ENCODE measurements at places on chromosomes 16 and 17.

DNA sequence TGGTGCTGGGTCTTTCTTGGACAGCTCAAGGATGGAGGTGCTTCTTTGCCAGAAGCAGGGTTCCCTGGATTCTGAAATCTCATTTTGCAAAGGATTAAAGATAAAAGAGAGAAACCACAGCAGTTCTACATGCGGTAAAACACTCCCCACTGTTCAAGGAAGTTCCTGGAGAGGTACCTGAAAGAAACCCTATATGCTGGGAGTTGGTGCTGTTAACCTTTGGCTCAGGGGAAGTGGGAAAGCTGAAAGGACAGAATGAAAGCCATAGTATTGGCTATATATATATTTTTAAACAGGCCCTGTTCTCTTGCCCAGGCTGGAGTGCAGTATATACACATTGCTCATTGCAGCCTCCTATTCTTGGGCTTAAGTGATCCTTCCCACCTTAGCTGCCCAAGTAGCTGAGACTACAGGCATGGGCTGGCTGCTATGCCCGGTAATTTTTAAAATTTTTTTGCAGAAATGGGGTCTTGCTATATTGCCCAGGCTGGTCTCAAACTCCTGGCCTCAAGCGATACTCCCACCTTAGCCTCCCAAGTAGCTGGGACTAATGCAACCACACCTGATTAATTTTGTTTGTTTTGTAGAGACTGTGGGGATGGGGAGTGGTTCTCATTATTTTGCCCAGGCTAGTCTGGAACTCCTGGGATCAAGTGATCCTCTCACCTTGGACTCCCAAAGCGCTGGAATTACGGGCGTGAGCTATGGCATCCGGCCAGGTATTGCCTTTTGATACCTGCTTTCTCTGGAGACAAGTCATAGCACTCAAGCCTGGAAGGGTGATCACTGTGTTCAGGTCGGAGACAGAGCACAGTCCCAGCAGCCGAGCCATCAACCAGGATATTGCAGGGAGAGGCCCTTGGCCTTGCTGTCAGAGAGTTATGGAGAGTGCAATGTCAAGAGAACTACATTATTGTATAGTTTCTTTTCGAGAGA, 55.2 kb downstream of the MSI2 start:
- DNase-seq, result no peak

DNA sequence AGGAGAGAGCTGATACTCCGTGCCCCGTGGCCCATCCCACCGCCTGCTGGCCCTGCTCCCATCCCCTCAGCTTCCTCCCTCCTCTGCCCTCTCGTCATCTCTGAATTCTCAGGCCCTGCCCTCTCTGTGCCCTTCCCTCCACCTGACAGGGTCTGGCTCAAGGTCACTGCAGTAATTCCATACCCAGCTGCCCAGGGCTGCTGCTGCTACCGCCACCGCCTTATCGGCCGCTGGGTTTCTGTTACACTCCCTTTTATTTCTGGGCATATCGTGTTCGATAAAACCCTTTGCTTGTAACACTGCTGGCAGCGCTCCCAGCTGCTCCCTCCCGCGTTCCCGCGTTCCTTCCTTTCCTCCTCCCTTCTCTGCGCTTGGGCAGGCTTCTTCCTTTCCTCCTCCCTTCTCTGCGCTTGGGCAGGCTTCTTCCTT, 1.2 kb downstream of the EPN3 start:
- DNase-seq, result no peak

DNA sequence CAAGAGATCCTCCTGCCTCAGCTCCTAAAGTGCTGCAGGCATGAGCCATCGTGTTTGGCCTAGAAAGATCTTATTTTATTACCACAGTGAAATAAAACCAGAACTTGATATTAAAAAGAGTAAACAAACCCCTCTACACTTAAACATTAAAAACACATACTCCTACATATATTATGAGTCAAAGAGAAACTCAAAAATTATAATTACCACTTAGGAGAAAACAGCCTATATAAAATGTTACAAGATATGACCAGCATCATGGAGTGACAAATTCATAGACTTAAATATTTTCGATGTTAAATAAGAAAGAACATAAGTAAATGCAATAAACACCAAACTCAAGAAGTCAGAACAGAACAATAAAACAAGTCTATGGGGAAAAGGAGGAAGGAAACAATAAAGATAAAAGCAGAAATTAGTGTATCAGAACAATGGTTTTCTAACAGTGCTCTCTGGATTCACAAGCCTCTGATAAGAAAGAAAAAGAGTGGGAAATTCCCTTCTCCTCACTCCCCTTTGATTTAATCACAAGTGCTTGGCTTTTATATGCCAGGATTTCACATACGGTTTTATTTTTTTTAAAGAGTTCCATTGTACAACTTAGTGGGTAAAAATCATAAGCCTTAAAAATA, 23.0 kb downstream of the SKAP1 start:
- DNase-seq, result no peak

GRCh38 chr17:43200127-43200526, 11.5 kb upstream of the TMEM106A start:
- DNase-seq, result no peak

DNA sequence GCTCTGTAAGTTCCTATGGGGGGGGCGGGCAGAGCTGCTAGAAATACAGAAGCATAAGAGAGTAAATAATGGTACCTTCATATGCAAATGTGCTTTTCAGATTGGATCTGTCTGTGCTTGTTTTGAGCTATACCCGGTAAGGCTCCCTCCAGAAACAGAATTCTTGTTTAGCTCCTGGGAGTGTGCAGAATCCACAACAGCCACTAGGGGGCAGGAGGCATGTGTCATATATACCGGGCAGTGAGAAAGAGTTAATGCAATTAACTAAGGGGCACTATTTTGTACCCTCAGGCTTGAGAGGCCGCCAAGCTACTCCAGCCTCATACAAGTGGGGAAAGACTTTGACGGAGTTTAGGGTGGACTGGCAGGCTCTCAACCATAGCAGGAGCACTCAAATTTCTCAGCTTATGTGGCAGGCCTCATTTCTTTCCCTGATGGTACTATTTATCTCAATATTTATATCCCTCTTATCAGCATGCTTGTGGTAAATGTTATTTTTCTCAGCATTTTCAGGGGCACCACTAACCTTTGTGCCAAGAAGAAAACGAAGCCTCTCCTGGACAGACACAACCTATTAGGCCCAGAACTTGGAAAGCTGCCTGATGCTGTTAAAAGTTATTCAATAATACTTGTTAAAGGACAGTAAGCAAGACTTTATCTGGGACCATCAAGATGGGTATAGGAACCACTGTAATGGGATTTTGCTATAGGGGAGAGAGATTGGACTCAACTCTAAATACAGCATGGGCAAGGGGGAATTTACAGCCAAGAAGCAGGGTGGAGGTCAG, 10.7 kb upstream of the CENPV start:
- peak; percentile 70 for DNase-seq

DNA sequence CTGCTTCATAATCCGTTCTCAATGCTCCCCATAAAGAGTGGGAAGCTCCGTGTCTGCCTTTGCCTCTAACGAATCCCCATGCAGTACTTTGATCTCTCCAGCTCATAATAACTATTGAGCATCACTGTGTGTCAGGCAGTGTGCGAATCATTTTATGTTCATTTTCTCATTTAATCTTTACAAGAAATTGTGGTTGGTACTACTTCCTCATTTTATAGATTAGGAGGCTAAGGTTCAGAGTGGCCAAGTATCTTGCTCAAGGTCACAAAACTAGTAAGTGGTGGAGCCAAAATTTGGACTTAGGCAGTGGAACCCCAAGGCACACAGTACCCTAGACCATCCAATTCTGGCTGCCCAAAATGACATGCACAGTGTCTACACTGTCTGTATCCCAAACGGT, 44.8 kb downstream of the ABCC12 start:
- DNase-seq, result no peak

DNA sequence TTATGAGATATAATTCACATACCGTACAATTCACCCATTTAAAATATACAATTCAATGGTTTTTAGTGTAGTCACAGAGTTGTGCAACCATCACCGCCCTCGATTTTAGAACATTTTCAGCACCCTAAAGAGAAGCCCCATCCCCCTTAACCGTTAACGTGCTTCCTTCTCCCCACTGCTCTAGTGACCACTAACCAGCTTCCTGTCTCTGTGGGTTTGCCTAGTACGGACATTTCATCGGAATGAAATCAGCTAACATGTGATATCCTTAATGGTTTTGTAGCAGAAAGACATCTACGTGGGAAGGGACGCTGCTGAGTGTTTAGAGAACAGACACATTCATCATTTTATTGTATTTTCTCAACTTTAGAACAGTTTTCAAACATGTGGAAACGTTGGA, 80.8 kb upstream of the HSBP1 start:
- no peak for DNase-seq

DNA sequence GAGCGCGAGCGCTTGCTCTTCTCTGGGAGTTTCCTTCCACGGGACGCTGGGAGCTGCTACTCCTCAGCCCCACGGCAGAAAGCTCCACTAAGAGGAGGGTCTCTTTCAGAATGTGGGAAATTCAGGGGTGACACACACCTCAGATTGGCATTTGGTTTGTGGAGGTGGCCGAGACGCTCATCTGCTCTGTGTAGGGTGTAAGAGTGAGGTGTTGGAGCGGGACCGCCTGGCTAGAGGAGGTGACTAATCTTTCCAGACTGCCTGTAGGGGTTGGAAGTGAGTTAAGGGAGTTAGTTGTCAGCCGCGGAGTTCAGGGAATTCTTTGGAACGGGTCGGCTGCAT, 735 bp downstream of the PSMD11 start:
- DNase-seq, result peak; percentile 22

- DNase-seq, result no peak
Observed at GRCh38 chr17:17493986-17494466, 2.2 kb downstream of the RASD1 start.

- DNase-seq, result no peak
Observed at GRCh38 chr16:46852130-46852529, 21.1 kb upstream of the C16orf87 start.

DNA sequence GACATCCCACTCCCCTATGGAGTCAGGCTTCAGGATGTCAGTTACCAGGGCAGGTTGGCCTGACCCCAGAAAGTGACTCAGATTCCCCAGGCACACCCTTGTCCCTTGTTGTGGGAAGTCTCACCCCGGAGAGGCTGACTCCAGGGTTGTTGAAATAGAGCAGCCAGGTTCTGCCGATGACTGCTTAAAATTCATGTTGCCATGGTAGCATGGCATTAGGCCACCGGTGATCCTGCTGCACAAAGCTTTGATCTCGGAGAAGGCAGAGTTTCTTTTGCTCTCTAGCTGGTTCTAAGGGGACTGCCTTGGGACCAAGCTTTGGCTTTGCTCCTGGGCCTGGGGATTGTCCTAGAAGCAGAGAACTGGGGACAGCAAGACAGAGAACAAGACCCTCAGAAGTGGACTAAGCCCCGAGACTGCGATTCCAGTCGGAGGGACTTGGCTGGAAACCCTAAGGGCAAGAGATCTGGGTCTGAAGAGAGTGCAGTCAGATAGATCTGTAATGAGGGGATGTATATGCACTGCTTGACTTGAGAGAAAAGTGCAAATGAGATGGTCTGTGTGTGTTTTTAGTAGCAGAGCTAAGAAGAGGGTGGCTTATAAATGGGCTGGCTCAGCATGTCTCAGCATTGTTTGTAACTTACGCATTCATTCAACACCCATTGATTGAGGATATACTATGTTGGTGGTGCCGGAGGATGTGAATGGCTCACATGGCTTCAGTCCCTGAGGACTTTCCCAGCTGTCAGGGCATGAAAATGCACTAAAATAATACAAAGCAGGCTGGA, 106.9 kb downstream of the RGS9 start:
- DNase-seq, result no peak

DNA sequence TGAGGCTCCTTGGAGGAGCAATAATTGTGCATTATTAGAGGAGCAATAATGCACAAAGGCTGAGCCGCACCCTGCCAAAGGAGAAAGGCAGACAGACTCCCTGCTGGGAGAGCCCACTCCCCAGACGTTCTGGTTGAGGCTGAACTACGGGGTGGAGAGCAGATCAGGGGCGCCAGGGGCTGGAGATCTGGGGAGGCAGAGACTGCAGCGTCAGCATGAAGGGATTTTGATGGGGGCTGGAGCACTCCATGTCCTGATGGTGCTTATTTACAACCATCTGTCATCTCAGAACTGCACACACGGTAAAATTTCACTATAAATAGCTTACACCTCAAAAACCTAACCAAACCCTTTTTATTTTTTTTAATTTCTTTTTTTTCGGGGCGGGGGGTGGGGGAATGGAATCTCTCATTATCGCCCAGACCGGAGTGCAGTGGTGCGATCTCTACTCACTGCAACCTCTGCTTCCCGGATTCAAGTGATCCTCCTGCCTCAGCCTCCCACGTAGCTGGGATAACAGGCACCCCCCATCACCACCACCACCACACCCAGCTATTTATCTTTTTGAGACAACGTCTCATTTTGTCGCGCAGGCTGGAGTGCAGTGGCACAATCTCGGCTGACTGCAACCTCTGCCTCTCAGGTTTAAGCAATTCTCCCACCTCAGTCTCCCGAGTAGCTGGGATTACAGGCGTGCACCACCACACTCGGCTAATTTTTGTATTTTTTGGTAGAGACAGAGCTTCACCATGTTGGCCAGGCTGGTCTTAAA, 4.3 kb upstream of the C16orf95 start:
- no peak for DNase-seq

DNA sequence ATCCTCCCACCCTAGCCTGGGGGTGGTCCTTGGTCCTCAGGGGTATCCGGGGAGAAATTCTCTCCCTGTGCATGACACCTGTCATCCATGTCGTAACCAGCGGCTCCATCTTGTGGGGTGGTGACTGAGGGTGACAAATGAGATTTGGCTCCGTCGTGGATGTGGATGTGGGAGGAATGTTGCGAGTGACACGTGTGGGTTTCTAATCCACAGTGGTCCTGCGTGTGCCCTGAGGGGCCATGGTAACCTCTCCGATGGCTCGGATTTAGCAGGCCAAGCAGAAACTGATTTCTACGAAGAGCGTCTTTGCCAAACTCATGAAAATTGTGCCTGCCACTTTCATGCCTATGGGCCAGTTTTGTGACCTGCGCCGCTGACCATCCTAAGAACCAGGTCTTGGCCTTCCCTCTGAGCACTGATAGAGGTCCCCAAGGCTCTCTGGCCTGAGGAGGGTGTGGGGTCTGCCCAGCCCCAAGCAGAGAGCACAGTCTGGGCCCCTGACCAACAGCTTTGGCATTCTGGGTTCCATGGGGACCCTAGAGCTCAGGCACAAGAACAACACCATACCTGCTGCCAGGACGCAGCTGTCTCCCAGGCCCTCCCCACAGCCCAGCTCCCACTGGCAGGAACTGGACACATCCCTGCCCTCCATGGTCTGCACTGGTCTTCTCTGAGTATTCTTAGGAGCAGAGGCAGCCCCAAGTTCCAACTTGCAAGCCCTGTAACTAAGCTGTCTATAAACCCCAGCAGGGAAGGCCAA, 79.0 kb downstream of the AMFR start:
- no peak for DNase-seq

DNA sequence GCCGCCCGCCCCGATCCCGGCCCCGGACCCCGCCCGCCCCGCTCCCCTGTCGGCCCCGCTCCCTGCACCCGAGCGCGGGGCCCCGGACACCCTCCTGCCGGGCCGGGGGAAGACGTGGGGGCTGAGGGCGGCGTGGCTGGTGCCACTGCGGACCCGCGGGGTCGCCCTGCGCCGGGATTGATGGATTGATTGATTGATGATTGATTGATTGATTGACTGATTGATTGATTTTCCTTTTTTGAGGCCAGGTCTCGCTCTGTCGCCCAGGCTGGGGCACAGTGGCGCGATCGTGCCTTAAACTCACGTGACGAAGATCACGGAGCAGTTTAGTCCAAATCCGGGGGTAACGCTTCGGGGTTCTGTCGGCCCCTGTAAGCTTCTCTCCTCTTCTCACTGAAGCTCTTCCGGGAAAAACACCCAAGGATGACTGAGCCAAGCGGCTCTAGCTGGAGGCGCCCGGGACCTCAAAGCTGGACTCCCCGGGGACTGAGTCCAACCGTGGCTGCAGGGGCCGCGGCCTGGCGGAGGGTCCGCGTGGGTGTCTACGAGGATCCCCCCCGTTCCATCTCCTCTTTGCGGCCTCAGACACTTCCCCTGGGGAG, 40.2 kb upstream of the BHLHA9 start:
- no peak for DNase-seq

Measured in stimulated activated CD4-positive, alpha-beta T cell treated with anti-CD3 and anti-CD28 coated beads, Interleukin-2, amount 100 ng/mL, for 48 hours (primary cell).